ENCODE measurements at places on chromosomes 5 and 9. TPM values are rescaled to one million over a fixed set of nuclear protein-coding genes. Genes with fewer than 3 reads are reported as not detected.

ALG2 gene
- total RNA-seq = 51.4 TPM

BTNL3 gene
- total RNA-seq = not detected

PCDHGA2 gene
- total RNA-seq = 0.66 TPM

SLC1A1 gene
- total RNA-seq = 1.8 TPM

GABRB2 gene
- not detected for total RNA-seq

CYSRT1 gene
- total RNA-seq = 4.2 TPM

TRIM36 gene
- 2.4 TPM for total RNA-seq

Data from A549 treated with DMSO at 1 μM for 4 hours (cell line).